ENCODE measurements at places on chromosomes 6 and 20.

GRCh38 chr20:48986899-48987298 is 59.2 kb upstream of the CSE1L start:
- no peak for DNase-seq

- no peak for DNase-seq
Observed at GRCh38 chr6:55131616-55132015, 42.7 kb upstream of the HCRTR2 start.

- DNase-seq, result no peak
Observed at GRCh38 chr6:753486-753885, 60.5 kb upstream of the EXOC2 start.

- no peak for DNase-seq
Observed at GRCh38 chr6:15386110-15386755, 140.4 kb downstream of the JARID2 start.

DNA sequence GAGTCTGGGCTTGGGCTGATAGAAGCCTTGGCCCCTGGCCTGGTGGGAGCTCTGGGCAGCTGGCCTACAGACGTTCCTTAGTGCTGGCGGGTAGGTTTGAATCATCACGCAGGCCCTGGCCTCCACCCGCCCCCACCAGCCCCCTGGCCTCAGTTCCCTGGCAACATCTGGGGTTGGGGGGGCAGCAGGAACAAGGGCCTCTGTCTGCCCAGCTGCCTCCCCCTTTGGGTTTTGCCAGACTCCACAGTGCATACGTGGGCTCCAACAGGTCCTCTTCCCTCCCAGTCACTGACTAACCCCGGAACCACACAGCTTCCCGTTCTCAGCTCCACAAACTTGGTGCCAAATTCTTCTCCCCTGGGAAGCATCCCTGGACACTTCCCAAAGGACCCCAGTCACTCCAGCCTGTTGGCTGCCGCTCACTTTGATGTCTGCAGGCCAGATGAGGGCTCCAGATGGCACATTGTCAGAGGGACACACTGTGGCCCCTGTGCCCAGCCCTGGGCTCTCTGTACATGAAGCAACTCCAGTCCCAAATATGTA is 957 bp upstream of the VEGFA start:
- no peak for DNase-seq

DNA sequence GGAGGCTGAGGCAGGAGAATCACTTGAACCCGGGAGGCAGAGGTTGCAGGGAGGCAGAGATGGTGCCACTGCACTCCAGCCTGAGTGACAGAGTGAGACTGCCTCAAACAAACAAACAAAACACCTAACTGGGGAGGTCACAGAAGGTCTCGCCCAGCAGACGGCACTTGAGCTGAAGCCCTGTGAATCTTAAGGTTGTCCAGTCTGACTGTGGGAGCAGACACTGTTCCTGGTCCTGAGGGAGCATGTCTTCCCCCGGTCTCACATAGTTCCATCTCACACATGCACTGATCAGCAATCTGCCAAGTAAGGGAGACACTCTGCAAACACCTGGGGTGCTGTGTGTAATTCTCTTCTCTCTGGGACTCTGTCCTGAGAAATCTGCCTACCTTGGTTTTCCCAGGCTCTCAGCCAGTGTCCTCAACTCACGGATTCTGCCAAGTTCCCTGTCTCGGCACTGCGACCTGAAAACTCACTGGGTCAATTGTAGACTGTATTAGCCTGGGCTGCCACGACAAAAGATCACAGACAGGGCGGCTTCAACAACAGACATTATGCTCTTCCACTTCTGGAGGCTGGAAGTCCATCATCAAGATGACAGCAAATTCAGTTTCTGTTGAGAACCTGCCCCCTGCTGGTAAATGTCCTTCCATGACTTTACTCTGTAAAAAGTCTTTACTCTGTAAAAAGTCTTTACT is 94.3 kb downstream of the JPH2 start:
- DNase-seq, result no peak

GRCh38 chr6:75800708-75801505 is 51.9 kb downstream of the MYO6 start:
- no peak for DNase-seq

GRCh38 chr6:170093276-170093657 is 197.6 kb downstream of the DLL1 start:
- no peak for DNase-seq

DNA sequence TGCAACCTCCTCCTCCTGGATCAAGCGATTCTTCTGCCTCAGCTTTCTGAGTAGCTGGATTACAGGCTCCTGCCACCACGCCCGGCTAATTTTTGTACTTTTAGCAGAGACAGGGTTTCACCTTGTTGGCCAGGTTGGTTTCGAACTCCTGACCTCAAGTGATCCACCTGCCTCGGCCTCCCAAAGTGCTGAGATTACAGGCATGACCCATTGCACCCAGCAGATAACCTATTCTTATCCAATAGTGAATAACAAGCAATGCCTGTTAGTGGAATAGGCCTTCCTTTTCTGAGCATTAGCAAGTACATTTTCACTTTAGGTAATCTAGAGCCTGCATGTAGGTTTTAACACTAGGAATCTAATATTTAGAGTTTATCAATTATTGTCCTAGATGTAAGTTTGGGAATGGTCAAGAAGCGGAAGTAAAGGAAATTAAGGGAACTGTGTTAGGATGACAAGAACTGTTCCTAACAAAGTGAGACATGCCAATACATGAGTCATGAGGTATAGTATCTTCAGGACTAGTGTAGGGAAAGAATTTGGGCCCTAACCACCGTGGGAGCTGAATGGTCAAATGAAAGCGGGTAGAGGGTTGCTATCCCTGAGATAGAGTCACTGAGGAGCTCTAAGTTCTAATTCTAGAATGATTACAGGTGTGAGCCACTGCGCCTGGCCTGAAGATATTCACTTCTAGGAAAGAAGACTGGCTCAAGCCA is 15.0 kb downstream of the BLTP3A start:
- no peak for DNase-seq

DNA sequence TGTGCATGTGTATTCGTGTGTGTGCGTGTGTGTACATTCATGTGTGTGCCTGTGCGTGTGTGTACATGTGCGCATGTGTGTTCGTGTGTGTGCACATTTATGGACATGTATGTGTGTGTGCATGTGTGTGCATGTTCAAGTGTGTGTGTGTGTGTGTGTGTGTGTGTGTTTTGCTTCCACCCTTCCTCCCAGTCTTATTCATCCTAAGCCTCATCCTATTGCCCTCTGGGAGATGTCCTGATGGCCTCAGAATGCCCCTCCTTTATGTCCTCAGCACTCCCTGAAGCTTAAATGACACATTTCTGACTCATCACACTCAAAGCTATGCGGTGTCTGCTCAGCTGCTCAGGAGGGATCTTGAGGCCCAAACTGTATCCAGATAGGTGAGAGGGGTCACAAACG is 76.6 kb upstream of the CCDC167 start:
- no peak for DNase-seq

GRCh38 chr6:157574851-157575424 is 193.9 kb downstream of the ZDHHC14 start:
- no peak for DNase-seq

GRCh38 chr6:105136431-105137350 is 43.1 kb downstream of the POPDC3 start:
- peak; percentile 41 for DNase-seq
